ENCODE measurements at places on chromosomes 6 and 20.

DNA sequence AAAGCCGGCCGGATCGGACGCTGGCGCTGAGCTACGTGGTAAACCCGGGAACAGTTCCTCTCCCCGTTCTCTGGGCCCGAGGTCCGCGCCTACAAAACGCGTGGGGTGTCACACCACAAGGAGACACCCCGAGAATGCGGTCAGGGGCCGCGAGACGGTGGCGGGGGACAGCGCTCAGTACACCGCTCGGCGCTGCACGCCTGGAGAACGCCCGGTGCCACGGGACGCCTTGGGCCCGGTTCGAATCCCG, 670 bp downstream of the NCOA5 start:
- peak; percentile 66 for DNase-seq

- no peak for DNase-seq
These were observed 32.9 kb downstream of the COX4I2 start for GRCh38 chr20:31670371-31671228.

GRCh38 chr6:154509421-154510143, 903 bp downstream of the CNKSR3 start:
- no peak for DNase-seq

- no peak for DNase-seq
These were observed 9.2 kb downstream of the SLCO4A1 start for GRCh38 chr20:62651285-62652021.

- DNase-seq: no peak
These were observed 125.7 kb downstream of the TOX2 start for GRCh38 chr20:44040202-44040915.

DNA sequence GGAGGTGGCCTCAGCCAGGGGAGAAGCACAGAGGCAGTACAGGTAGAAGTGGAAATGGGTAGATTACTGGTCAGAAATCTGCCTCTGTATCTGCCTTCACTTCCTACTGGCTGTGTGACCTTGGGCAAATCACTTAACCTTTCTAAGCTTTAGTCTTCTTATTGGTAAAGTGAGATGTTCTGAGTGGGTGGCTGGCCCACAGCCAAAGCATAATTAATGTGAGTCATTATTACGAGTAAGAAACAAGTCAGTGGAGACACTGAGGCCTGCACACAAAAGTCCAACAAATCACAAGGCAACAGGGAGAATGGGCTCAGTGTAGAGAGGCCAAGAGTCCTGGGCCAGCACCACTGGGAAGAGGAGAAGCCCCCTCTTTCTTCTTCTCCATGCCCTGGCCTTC, 39.1 kb downstream of the NRN1 start:
- DNase-seq: no peak

Measured in natural killer cell treated with Interleukin-12 subunit alpha and Interleukin-12 subunit beta and Interleukin-15 and Interleukin-18, amount 100 ng/mL, for 72 hours (primary cell).